Activated naive CD8-positive, alpha-beta T cell treated with anti-CD3 and anti-CD28 coated beads for 36 hours (primary cell): ENCODE measurements at places on chromosomes 4 and X.

DNA sequence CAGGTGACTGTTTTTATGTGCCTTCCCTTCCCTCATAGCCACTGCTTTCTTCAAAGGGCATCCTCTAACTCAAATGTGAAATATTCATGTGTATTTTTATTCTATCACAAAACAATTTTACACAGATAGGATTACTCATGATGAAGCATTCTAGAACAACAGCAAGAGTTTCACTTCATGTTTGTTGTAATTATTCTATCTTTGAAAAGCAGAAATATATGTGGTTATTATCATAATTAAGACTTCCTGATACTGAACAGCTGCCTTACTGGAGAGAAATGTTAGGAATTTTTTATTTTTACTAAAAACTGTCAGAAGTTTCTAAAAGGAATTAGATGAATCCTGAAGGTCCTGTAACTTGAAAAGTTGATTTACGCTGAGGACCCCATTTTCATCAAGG, 229.1 kb downstream of the PALLD start:
- H3K36me3 ChIP-seq = no peaks in the 10 kb centered on the region
- H3K27ac ChIP-seq = no peak overlapping the region
- no peak overlapping the region for H3K4me3 ChIP-seq
- DNase-seq = no peak
- peaks cover 10% of the 10 kb centered on the region for H3K4me1 ChIP-seq

GRCh38 chrX:153968754-153969124, 2.9 kb downstream of the HCFC1 start:
- no peaks in the 10 kb centered on the region for H3K27me3 ChIP-seq
- peaks cover 38% of the 10 kb centered on the region for H3K36me3 ChIP-seq
- peak overlapping the region; percentile 96 for H3K27ac ChIP-seq
- DNase-seq = peak; percentile 54
- peak overlapping the region; percentile 100 for H3K4me3 ChIP-seq
- H3K4me1 ChIP-seq = peaks cover 27% of the 10 kb centered on the region

DNA sequence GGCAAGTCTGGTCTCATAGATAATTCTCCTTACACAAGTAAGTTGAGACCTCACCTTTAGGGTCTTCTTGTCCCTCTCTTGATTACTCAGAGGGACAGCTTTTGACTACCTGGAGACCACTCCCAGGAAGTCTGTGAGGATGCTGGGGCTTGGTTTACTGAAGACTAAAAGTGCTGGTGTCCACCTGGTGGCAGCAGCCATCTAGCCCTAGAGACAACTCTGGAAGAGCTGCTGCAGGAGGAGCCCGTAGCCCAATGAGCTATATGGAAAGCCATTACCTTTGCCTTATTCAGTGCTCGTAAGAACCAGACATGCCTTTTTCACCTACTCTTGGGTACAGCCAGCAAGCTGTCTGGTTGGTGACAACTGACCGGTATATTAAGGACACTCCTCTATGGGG, 7.3 kb downstream of the FGFBP2 start:
- no peak overlapping the region for H3K27ac ChIP-seq
- no peak overlapping the region for H3K4me3 ChIP-seq
- H3K27me3 ChIP-seq = peaks cover 3% of the 10 kb centered on the region
- no peak for DNase-seq
- no peaks in the 10 kb centered on the region for H3K36me3 ChIP-seq

DNA sequence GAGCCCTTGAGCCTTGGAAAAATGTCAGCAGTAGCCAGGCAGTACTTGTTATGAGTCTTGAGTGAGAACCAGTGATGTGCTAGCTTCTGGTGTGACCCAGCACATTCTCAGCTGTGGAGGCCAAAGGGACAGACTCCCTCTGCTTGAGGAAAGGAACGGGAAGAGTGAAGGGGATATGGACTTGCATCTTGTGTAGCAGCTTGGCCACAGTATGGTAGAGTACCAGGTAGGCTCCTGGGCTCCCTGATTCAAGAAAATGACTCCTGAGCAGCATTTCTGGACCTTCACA, 1601.9 kb upstream of the ADGRL3 start:
- no peak overlapping the region for H3K4me3 ChIP-seq
- no peak for DNase-seq
- H3K27ac ChIP-seq = no peak overlapping the region
- no peaks in the 10 kb centered on the region for H3K4me1 ChIP-seq
- no peaks in the 10 kb centered on the region for H3K27me3 ChIP-seq

DNA sequence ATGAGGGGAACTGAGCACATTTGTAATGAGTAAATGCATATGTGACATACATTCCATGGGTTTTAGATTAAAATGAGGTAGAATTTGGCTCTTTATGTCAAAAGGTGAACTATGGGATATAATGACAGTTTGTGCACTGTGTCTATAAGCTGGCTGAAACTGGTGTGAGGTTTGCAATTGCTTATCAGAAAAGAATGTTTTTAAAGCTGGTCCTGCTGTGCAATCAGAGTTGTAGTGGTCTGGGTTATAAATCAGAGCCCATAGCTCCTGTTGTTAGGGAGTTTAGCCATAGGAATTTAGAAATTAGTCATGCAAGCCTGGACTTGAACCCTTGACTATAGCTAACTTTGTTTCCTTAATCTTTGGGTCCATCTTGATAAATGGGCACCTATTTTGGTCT, 23.1 kb upstream of the GATB start:
- H3K4me3 ChIP-seq = no peak overlapping the region
- peaks cover 3% of the 10 kb centered on the region for H3K4me1 ChIP-seq
- H3K27ac ChIP-seq = no peak overlapping the region
- H3K36me3 ChIP-seq = no peaks in the 10 kb centered on the region
- DNase-seq = no peak

- H3K27ac ChIP-seq = no peak overlapping the region
- no peak for DNase-seq
- no peaks in the 10 kb centered on the region for H3K36me3 ChIP-seq
- H3K4me1 ChIP-seq = no peaks in the 10 kb centered on the region
- H3K27me3 ChIP-seq = peaks cover 3% of the 10 kb centered on the region
- H3K4me3 ChIP-seq = no peak overlapping the region
Observed at GRCh38 chrX:132875650-132876522, 82.5 kb downstream of the HS6ST2 start.

GRCh38 chr4:24763631-24764297, 31.6 kb upstream of the SOD3 start:
- no peak overlapping the region for H3K27ac ChIP-seq
- no peak for DNase-seq
- peaks cover 6% of the 10 kb centered on the region for H3K27me3 ChIP-seq
- no peak overlapping the region for H3K4me3 ChIP-seq
- H3K36me3 ChIP-seq = no peaks in the 10 kb centered on the region

DNA sequence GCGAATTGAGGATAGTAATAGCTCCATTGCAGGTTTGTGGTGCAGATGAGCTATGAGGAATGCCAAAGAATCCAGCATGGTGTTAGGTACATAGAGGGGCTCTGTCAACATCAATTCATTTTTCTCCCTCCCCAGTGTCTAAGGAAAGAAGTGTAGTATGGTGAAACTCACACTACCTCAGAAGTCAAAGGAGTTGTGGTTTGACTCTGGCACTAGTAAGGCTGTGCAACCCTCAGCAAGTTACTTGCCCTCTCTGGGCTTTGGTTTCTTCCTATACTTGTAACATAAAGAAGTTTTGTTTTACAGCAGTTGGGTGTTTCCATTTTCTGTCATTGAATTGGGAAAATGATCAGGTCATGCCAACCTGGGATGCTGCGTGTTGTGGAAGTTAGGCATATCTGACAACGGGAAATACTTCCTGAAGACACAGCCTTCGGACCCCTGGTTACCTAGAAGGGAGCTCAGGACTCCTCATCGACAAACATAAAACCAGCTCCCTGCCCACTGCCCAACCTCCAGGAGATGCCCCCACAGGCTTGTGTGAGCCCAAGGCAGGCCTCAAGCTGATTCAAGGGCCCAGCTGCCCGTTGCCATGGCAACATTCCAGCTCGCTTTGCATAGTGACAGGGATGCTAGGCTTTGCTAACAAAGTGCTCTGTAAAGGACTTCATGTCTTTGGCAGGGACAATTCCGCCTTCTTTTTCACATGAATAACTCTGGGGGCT, 71.4 kb downstream of the RTL5 start:
- no peaks in the 10 kb centered on the region for H3K36me3 ChIP-seq
- H3K27me3 ChIP-seq = no peaks in the 10 kb centered on the region

GRCh38 chr4:80255329-80256095, 11.0 kb upstream of the FGF5 start:
- H3K4me1 ChIP-seq = no peaks in the 10 kb centered on the region
- H3K27ac ChIP-seq = no peak overlapping the region
- H3K4me3 ChIP-seq = no peak overlapping the region
- H3K27me3 ChIP-seq = peaks cover 24% of the 10 kb centered on the region
- DNase-seq = no peak
- no peaks in the 10 kb centered on the region for H3K36me3 ChIP-seq

DNA sequence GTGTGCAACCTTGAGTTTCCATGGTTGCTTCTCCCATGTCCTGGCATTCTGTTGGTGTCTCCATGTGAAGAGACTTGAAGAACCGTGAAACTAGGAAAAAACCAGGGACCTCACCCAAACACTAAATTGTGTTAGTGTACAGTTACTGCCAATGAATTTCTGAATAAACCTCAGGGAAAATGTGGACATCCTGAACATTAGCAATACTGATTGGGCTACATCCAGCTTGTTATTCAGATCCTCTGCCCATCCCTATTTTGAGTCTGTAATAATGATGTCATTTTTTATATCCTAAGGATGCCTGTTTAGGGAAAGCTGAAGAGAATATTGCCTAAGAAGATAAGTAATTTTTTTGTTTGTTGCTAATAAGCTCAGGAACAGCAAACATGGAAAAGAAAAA, 262.7 kb downstream of the TMA16 start:
- DNase-seq = no peak
- H3K36me3 ChIP-seq = no peaks in the 10 kb centered on the region
- no peak overlapping the region for H3K27ac ChIP-seq
- peaks cover 2% of the 10 kb centered on the region for H3K4me1 ChIP-seq

GRCh38 chrX:15751155-15751819, 13.2 kb downstream of the CA5B start:
- peak overlapping the region; percentile 59 for H3K4me3 ChIP-seq
- no peak for DNase-seq
- H3K27ac ChIP-seq = peak overlapping the region; percentile 92
- H3K27me3 ChIP-seq = no peaks in the 10 kb centered on the region
- peaks cover 56% of the 10 kb centered on the region for H3K4me1 ChIP-seq
- peaks cover 18% of the 10 kb centered on the region for H3K36me3 ChIP-seq

DNA sequence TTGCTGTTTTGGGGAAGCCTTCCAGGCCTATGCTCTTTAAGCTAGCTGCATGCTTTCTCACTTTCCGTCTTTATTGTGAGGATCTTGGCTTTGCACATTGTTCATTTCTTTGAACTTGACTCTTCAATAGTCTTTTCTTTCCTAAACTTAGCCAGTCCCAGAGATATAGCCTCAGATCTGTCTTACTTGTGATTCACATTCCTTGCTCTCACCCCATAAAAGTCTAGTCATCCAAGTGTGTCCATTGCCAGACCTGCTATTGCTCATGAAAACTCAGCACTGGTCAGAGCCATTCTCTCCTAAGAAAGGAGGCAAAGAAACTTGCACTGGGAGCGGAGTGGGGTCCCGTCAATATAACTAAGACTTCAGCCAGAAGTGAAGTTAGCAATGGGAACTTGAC, 275.0 kb upstream of the CTSO start:
- H3K27ac ChIP-seq = no peak overlapping the region
- no peak for DNase-seq
- H3K4me3 ChIP-seq = no peak overlapping the region
- no peaks in the 10 kb centered on the region for H3K27me3 ChIP-seq
- H3K4me1 ChIP-seq = no peaks in the 10 kb centered on the region
- H3K36me3 ChIP-seq = no peaks in the 10 kb centered on the region

DNA sequence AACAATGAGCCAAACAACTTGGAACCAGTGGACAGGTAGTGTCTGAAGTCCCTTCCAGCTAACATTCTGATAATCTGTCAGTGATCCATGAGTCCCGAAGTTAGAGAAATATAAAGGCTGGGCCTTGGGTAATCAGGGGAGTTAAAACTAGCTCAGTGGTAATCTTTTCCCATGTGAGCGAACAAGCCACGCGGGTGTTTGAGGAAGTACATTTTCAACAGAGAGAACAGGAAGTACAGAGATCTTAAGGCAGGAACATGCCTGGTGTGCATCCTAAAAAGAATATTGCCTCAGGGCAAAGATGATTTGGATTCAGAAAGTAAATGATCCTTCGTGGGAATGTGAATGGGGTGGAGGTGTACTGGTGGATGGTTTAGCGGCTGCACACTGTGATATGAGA, 42.9 kb downstream of the FNIP2 start:
- no peaks in the 10 kb centered on the region for H3K27me3 ChIP-seq
- DNase-seq = peak; percentile 6
- peaks cover 16% of the 10 kb centered on the region for H3K36me3 ChIP-seq
- peaks cover 39% of the 10 kb centered on the region for H3K4me1 ChIP-seq
- H3K4me3 ChIP-seq = peak overlapping the region; percentile 53

DNA sequence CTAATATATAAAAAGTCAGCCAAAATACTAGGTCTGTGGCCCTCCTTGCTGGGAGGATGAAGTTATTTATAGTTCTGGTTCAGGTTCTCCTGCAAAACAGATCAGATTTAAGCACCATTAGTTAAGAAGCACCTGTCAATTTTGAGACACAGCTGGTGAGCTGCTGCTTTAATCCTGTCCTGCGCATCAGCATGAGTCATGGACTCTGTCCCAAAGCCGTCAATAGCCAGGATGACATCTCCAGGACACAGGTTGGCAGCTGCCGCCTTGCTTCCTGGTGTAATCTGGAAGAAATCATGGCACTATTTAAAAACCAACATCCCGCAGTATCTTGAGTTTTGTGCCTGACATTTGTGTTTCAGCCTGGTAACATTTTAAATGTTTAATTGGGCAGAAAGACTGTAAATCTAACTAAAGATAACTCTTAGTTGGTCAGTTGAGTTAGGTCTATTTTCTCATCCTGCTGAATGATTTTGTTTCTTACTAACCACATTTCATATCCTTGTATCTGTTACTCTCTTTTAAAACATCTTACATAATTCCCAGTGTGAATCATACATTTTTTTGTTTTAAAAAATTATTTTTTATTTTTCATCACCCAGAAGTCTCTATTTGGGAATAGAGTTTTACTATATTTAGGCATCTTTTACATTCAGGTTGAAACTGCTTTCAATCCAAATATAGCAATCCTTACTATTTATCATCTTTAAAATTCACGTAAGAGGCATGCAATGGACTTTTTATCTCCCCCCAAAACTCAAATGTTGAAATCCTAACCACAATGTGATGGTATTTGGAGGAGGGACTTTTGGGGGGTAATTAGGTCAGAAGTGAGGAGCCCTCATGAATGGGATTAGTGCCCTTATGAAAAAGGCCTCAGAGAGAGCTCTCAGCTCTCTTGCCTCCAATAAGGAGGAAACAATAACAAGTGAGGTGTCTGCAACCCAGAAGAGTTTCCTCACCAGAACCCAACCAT, 10.1 kb downstream of the PDLIM3 start:
- DNase-seq = no peak
- no peak overlapping the region for H3K4me3 ChIP-seq
- H3K36me3 ChIP-seq = no peaks in the 10 kb centered on the region
- peaks cover 35% of the 10 kb centered on the region for H3K27me3 ChIP-seq

GRCh38 chrX:42085836-42086235, 162.5 kb upstream of the CASK start:
- H3K36me3 ChIP-seq = no peaks in the 10 kb centered on the region
- no peak overlapping the region for H3K27ac ChIP-seq
- H3K4me1 ChIP-seq = peaks cover 6% of the 10 kb centered on the region
- H3K27me3 ChIP-seq = no peaks in the 10 kb centered on the region
- DNase-seq = no peak

DNA sequence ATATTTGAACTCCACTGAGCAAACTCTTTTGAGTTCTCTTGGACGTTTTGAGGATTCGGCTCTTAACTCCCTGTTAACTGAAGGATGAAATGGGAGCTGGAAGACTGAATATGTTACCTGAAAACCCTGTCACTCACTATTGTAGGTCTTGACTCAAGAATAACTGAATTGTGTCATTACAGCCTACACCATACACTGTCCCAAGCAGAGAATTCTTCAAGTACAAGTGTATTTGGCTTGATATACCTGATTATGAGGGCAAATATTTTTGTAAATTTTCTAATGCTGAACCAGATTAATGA, 276.1 kb downstream of the CFAP299 start:
- no peak overlapping the region for H3K27ac ChIP-seq
- H3K36me3 ChIP-seq = no peaks in the 10 kb centered on the region
- no peak overlapping the region for H3K4me3 ChIP-seq
- DNase-seq = no peak
